ENCODE measurements at places on chromosomes 2 and 18.

DNA sequence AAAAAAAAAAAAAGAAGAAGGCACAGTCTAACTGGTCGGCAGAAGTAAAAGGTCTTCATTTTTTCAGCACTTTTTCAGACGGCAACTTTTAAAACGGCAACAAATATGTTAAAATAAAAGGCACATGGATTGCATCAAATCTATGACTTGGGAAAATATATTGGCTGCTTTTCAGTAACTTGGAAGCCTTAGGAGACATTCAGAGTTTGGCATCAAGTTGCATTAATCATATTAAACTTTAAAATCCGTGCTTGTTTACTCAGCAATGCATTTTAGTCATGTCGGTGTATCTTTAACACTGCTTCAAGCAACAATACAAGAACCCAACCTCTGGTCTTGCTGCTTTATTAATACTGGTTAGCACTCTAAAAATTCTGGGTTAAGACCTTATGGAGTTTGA is 111.1 kb downstream of the MEP1B start:
- no peak for DNase-seq

DNA sequence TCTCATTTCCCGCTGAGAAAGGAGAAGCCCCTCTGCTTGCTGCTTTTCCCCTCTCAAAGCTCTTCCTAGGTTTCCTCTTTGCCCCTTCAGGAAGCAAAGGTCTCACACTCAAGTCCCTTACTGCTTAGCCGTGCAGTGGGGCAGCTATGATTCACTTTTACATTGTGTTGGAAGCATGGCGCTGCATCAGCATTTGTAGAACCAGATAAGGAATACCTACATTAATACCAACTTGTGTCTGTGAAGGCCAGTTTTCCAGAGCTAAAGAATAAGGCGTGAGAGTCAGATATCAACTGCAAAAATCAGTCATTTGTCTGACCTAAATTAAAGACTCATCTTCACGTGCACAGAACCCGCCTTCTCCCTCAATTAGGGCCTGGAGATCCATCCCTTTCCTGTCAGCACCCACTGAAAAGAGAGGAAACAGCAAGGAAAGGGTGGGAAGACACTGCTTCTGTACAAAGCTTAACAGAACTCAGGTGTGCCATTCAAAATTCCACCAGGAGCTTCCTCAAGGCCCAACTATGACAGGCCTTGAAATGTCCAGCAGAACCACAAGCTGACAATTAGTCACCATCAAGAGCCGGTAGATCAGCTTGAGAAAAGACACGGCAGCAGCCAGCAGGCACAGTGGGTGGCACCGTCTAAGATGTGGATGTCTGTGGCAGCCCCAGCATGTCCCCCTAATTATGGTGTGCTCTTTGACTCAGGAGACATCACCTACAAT is 16.1 kb upstream of the XDH start:
- DNase-seq = no peak

DNA sequence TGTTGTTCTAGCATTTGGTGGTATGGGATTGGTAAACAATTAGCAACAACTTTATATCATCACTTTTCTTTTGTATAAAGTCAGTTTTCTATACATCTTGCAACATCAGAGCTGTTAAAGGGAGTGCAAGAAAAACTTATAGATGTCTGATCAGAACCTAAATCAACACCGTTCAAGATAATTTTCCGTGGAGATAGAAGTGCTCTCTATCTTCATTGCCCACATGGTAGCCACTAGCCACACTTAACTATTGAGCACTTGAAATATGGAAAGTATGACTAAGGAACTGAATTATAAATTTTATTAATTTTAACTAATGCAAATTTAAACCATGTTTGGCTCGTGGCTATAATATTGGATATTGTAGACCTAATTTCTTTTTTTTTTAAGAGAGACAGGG is 5.2 kb downstream of the TTC27 start:
- no peak for DNase-seq

DNA sequence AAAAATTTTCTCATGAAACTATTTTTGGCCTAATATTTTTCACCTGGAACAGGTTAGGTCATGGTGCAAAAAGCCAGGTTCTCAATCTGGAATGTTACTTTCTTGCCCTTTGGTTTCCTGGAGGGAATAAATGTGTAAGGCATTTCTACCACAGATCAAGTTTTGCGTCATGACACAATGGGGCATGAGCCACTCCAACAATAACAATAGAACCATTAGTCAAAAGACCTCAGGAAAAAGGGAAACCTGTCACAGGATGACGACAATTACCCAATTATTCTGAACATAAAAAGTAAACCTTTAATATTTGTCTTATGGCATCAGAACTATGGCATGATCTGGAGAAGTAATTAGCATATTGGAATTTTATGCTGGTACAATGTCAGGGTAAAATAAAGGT is 88.2 kb upstream of the HNRNPA3 start:
- no peak for DNase-seq

- DNase-seq = no peak
Observed at GRCh38 chr18:11719621-11720020, 30.6 kb downstream of the GNAL start.

- DNase-seq = no peak
Observed at GRCh38 chr2:41912776-41913175, 135.0 kb upstream of the PKDCC start.

- DNase-seq = no peak
Observed at GRCh38 chr18:71831039-71831438, 713.1 kb downstream of the CBLN2 start.

DNA sequence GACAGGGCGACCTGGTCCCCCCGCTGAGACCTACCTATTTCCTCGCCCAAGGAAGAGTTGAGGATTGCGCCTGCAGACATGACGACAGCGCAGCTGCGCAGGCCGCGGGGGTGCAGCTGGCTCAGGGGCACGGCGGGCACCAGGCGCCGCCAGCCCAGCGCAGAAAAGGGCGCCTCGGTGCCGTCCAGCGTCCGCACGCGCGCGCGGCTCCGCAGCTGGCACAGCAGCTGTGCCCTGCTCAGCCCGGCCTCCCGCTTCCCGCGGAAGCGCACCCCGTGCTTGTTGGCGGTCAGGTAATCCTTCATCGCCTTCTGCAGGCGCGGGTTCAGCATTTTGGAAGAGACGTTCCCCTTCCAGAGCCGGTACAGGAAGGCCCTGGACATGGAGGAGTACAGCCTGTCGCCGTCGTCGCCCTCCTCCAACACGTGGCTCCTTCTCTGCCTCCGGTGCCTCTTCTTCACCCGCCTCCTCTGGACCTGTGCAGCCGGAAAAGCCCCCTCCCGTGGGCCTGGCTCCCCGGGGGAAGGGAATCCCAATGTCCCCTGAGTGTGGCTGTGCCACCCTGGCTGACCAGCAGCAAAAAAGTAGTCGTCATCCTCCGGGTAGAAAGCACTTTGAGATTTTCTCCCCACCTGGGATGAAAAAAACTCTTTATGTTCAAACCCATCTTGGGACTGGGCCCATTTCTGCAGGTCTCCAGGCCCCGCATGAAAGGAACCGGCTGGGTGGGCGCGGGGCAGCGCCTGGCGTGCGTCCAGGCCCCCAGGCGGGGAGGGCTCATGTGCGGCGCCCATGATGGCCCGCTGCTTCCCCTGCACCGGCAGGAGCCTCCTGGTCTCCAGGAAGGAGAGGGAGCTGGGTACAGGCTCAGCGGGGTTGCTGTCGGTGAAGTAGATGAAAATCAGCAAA is 42.7 kb downstream of the ST6GAL2 start:
- DNase-seq = no peak

- no peak for DNase-seq
Observed at GRCh38 chr2:172698041-172698863, 37.4 kb upstream of the RAPGEF4 start.

Measured in NCI-H1105 treated with DMSO at 0.1 percent for 48 hours (cell line).